ENCODE measurements at places on chromosomes 13 and 19.

- no peak for DNase-seq
These were observed 120.5 kb downstream of the KATNAL1 start for GRCh38 chr13:30186634-30187415.

GRCh38 chr13:71454509-71454908 lies 412.5 kb downstream of the DACH1 start:
- DNase-seq = no peak

GRCh38 chr13:42405665-42406390 lies 133.9 kb downstream of the AKAP11 start:
- DNase-seq = no peak

DNA sequence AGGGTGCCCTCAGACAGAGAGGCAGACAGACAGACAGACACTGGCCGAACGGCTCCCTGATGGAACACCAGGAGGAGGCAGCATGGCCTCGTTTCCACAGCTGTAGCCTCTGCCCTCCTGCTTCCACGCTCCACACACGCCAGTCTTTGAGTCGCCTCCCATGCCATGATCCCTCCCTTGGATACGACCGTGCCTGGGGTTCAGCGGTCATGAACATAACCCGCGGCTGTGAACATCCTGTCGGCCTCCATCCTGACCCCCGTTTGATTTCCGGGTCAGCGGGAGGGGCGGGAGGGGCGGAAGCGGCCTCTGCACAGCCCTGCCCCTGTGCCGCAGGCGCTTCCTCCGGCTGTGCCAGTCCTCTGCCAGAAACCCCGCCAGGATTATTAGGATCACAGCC lies 23.4 kb downstream of the GP6 start:
- DNase-seq = no peak

- DNase-seq = no peak
These were observed 2.7 kb downstream of the MKNK2 start for GRCh38 chr19:2048104-2048958.

GRCh38 chr19:29421196-29421545 lies 104.6 kb upstream of the VSTM2B start:
- DNase-seq = no peak

- peak; percentile 40 for DNase-seq
These were observed 7.9 kb downstream of the UNC13A start for GRCh38 chr19:17680230-17680722.

DNA sequence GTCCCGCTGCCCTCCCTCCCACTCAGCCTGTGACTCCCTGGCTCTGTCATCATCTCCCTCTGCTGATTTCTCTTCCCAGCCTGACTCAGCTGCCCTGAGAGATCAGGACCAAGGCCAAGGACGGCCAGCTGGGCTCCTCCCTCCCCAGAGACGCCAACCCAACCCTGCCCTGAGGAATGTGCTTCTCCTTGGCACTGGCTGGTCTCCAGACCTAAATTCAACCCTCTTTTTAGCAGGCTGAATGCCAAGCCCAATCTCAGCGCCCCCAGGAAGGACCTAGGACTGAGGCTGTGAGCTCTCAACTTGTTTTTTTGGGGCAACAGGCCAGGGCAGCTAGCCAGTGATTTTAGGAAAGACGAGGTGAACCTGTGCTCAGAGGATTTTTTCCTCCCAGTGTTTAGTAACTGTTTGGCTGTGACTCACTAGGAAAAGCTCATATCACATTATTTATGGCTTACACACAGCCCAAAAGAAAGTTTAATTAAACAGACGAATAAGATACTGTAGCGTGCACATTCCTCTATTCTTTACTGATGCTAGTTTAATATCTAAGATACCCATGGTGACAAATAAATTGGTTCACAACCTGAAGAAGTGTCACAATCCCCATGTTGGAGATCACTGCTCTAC lies 7.4 kb upstream of the IGFL1 start:
- no peak for DNase-seq

DNA sequence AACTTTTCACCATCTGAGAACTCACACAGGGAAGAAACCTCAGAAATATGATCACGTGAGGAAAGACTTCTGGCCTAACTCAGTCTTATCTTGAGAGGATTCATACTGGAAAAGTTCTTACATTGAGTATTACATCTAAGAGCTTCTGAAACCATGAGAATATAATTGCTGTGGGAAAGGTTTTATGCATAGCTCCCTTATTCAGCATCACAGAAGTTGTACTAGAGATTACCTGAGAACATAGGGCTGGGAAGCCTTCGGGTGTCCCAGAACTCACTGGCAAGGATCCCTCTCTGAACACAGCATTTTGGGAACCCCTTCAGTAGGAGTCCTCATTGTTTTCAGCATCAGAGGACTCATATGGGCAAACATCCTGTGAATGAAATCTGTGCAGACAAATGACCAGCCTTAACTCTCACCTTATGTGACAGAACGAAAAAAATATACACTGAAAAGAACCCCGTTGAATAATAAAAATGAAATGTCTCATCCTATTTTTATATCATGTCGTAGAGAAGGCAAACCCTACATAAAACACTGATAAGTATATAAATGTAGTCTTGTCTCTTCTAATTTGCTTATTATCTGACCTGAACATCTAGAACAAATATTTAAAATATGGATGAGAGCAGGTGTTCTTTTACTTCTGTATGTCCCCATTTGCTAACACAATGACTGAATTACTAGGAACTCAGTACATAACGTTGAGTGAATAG lies 14.2 kb downstream of the ZNF274 start:
- peak; percentile 4 for DNase-seq

DNA sequence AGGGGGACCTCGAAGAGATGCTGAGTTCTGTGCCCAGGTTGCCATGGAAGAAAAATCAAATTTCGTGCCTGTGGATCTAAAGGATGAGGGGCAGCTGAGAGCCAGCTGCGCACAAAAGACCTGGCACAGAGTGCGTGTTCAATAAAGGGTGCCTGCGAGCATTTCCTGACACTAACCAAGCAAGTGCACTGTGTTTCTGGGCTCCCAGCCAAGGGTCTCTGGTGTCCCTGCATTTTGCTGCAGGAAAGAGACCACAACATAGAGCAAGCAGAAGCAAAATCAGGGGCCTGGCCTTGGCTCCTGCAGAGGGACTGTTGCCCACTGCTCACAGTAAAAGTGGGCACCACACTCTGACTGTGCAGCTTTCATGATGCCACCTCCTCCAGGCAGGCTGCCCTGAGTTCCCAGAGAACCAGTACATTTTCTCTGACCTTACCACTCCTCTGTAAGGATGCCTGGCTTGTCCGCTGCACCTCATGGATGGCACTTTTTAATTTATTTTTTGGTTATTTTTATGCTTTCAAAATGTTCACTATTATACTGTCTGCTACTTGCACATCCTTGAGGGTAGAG lies 70.8 kb upstream of the GPR12 start:
- no peak for DNase-seq

- no peak for DNase-seq
These were observed 465.6 kb downstream of the ITGBL1 start for GRCh38 chr13:101917833-101918661.

GRCh38 chr13:30739761-30740642 lies 4.7 kb downstream of the ALOX5AP start:
- DNase-seq = no peak

GRCh38 chr13:102852556-102852955 lies 6.7 kb downstream of the ERCC5 start:
- DNase-seq = no peak

GRCh38 chr13:40313269-40314200 lies 352.9 kb downstream of the FOXO1 start:
- DNase-seq = peak; percentile 17

- no peak for DNase-seq
These were observed 49.8 kb upstream of the TRPC4 start for GRCh38 chr13:37919329-37919880.

GRCh38 chr13:31767175-31767900 lies 28.0 kb downstream of the RXFP2 start:
- no peak for DNase-seq

DNA sequence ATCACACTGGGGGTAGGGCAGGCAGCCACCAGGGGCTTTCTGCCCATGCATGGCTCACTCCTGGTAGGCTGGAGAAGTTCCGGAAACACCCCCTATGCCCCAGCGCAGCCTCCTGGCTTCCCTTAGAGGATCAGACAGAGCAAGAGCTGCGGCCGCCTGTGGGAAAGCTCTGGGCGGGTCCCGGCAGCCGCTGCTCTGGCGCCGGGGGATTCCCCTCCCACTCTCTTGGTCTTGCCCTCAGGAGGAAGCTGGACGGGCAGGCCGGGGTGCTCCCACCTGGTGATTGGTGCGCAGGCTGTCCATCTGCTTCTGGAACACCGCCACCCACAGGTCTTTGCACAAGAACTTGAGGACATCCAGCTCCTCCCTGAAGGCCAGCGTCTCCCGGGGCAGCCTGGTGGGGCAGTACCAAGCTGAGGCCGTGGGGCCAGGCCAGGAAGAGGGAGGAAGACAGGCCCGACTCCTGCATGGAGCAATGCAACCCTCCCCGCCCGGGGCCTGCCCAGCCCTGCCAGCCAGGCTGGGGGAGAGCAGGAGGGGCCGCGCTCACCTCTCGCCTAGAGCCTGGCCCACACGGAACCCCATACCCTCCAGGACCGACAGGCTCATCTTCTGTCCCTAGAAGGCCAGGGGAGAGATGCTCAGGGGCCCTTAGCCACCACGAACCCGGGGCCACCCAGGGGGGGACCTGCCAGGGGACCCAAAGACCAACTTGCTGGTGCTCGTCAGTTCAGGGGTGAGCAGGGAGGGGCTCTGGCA lies 4.0 kb upstream of the NKPD1 start:
- DNase-seq = no peak

DNA sequence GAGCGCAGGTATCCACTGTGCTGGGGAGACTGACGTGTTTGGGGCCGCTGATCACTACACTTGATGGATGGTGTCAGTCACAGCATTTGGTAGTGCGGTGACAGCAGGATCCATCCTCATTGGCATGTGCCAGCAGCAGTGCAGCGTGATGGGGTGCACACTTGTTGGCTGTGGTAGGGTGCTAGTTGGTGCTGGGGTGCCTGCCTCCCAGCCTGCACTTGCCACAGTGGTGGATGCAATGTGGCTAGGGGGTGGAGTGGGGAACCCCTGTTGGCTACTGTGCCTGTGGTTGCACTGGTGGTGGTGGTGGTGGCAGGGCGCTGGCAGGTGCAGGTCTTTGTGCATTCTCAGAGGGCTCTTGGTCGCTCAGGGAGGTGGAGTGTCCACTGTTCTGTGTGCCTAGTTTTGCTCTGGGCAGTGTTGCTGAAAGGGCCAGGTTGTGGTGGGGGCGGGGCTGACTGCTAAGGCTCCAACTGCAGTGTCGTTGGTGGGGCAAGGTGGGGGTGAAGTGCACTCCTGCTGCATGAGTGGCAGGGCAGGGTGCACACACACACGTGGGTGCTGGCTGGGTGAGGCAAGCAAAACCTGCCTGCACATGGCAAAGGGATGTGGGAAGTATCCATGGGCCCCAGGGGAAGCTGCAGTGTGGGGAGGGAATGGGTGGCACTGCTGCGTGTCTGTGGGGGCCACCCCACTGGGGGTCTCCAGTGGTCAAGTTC lies 84.8 kb downstream of the ZMYM2 start:
- no peak for DNase-seq

DNA sequence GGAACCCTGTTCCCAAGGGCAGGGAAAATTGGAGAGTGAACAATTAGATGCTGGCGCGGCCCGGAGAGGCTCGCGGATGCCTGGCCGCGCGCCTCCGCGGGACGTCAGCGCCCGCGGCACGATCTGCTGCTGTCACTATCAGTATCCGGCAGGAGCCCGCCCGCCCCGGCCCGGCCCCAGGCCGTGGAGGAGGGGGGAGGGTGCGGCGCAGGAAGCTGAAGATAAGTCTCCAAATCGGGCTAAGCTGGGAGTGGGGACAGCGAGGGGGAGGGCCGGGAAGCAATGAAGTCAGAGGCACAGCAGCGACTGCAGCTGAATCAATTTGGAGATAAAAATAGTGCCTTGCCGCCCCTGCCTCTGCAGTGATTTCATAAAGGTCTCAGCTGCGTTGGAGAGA lies 441.5 kb upstream of the KLF12 start:
- peak; percentile 82 for DNase-seq

DNA sequence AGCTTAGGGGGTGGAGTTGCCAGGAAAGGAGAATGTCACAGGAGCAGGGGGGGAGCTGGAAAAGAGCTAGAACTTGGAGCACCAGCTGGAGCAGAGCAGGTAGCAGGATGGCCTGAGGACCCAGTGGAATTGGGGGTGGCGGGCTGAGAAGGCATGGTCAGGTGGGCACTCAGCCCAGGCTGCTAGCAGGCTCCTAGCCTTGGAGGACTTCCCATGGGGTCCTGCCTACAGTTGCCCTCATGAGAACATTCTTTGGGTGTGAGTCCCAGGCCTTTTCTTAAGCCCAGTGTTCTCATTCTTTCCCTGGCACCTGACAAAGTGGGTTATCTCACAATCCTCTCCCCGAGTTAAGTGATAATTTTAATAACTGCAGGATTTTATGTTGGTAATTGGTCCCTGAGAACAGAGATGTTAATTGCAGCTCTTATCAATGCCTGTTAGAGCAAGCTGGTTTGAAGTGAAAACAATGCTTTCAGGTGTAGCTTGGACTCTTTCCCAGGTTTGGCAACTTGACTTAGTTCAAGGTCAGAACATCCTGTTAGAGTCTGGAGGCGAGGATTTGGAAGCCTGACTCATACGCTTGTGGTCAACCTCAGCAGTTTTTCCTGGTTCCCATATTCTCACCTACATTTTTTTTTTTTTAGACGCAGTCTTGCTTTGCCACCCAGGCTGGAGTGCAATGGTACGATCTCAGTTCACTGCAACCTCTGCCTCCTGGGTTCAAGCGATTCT lies 18.1 kb upstream of the OLFM4 start:
- no peak for DNase-seq

DNA sequence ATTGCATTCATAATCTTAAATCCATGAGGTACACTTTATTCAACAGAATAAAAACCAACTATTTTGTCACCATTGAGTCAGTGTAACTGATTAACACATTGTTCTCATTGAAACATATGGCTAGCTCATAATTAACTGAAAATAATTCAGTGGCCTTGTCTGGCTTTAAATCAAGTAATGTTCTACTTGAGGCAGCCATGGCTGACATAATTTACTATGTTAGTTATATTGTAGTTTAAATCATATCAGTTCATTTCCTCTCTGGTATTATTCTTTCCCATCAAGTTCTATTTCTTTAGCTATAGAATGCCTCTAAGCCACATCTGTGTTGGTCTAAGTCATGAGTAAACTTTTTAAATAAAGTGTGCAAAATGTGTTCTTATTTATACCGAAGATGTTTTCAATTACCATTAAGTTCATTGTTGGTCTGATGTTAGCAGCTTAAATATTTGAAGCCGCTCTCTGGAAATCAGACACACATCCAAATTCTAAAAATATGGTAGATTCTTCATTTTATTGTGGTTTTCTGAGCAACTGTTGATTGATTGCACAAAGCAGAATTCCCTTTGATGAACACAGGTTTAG lies 393.7 kb downstream of the GPC6 start:
- no peak for DNase-seq

GRCh38 chr13:21674490-21675009 lies 3.7 kb downstream of the FGF9 start:
- DNase-seq = no peak

GRCh38 chr13:114200399-114200911 lies 21.4 kb downstream of the CFAP97D2 start:
- DNase-seq = no peak

DNA sequence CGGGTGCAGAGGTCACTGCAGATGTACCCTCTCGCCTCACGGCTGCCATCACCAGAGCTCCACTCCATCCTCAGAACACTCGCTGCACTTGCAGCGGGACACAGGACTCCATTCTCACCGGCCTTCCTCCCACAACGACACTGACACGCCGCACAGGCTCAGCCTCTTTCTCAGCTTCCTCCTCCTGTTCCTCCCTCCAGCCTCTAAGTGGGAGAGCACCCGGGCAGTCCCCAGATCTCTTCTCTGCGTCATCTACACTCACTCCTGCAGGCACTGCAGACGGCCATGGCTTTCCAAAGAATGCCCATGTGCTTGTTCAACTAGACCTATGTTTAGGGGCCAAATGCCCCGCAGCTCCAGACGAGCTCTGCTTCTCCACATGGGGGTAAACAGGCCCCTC lies 14.3 kb upstream of the FKRP start:
- DNase-seq = no peak

All from right lung (tissue), 10 donors.